ENCODE measurements at places on chromosomes 16 and 17.

DNA sequence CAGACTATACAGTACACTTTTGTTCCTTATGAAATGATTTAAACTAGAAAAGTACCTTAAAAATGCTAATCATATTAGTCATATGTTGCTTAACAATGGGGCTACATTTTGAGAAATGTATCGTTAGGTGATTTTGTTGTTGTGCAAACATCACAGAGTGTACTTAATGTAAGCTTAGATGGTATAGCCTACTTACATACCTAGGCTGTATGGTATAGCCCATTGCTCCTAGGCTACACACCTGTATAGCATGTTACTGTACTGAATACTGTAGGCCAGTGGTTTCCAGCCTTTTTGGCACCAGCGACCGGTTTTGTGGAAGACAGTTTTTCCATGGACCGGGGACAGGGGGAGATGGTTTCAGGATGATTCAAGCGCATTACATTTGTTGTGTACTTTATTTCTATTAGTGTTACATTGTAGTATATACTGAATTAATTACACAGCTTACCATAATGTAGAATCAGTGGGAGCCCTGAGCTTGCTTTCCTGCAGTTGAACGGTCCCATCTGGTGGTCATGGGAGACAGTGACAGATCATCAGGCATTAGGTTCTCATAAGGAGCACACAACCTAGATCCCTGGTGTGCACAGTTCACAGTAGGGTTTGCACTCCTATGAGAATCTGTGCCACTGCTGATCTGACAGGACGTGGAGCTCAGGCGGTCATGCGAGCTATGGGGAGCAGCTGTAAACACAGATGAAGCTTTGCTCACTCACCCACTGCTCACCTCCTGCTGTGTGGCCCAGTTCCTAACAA, 35.0 kb upstream of the MRC2 start:
- no peak for DNase-seq

DNA sequence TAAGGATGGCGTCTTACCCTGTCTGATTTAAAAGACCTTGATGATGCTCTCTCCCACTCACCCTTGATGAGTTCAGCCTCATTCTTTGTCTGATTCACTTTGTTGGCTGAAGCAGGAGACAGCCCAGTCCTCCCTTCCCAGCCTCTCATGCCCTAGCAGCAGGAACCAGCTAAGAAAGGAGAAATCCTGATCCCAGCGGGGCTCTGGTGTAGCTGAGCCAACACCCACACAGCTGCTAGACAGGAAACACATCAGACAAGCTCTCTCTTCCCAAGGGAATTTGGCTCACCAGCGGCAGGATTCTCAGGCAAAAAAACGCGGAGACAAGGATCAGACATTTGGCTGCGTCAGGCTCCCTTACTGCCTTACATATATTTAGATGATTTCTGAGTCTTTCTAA, 211.5 kb downstream of the CDH11 start:
- no peak for DNase-seq

GRCh38 chr17:77831474-77832179, 126.9 kb upstream of the TNRC6C start:
- no peak for DNase-seq

- peak; percentile 29 for DNase-seq
Observed at GRCh38 chr17:40219594-40220338, 662 bp downstream of the WIPF2 start.

DNA sequence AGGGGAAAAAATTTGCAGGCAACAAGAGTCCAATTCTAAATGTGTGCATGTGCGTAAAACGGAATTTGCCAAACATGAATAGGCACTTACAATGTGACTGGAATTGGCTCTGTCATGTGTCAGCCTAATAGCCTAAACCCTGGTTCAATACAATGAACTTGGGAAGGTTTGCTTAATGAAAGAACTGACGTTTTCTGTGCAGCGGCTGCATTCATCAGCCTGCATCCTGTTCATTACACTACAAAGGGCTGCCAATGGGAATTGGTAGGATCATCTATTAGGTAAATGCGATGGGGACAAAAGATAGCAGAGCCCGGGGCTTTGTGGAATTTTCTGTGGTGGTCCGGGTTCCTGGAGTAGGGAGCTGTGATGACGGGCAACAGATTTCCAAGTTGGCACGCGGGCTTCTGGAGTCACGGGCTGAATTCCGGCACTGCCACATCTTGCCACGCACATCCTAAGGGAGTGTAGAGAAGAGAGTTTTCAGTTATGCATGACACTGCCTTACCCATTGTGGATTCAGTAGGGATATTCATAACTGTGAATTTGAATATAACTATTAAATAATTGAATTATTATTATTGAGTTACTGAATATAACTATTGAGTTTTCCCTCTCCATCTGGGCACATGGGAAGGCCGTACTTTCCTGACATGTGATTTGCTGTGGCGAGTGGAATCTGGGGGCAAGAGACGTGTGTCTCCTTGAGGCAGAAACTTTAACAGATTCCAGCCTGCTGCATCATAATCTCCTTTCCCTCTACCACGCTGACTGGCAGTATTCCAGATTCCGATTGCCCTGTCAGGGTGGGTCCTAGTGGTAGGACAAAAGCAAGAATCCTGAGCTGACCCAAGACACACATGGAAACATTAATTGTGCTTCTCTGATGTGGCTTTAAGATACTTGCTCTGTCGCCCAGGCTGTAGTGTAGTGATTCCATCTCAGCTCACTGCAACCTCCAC, 565.6 kb downstream of the WWOX start:
- no peak for DNase-seq

GRCh38 chr17:36533935-36534839, 481 bp downstream of the MYO19 start:
- peak; percentile 64 for DNase-seq

DNA sequence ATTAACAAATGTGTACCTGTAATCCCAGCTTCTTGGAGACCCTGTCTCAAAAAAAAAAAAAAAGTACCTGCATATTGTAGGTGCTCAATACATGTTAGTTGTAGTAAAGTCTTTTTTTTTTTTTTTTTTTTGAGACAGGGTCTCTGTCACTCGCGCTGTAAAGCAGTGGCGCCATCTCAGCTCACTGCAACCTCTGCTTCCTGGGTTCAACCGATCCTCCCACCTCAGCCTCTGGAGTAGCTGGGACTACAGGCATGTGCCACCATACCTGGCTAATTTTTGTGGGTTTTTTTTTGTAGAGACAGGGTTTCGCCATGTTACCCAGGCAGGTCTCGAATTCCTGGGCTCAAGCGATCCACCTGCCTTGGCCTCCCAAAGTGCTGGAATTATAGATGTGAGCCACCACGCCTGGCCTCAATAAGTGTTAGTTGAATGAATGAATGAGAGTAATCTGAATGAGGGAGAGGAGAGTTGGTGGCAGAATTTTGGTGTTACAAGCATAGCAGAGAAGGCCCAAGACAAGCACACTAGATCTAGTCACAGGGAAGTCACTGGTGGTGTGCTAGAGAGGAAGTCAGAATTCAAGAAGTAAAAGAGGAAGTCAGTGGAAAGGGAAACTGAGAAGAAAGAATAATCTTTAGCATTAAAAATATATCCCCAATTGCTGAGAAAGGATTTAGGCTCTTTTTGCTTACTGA, 9.4 kb upstream of the MYL4 start:
- DNase-seq: no peak

GRCh38 chr17:63455417-63455816, 9.3 kb upstream of the CYB561 start:
- no peak for DNase-seq

- DNase-seq: no peak
Observed at GRCh38 chr16:12341966-12342365, 365.4 kb downstream of the SNX29 start.

DNA sequence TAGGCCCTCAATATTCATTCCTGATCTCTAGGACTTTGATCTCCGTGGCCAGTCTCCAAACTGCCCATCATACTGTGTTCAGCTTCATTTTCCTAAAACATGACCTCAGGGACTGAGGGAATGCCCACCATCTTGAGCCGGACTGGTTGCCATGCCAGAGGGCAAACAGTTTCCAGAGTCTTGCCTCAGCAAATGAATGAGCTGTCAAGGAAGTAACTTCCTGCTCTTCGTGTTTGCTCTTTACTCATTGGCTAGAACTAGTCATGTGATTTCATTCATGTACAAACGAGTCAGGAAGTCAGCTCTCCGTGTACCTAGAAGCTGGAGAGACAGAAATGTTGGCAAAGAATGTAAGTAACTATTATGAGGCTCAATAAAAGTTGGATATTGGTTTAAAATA, 50.2 kb downstream of the ANKFN1 start:
- DNase-seq: no peak

- no peak for DNase-seq
Observed at GRCh38 chr17:41065829-41066624, at the start of gene KRTAP2-4. KRTAP2-4 (minus strand) TSS chr17:41065879; CDS start chr17:41065845, 34 bp downstream.

- no peak for DNase-seq
Observed at GRCh38 chr17:79890706-79891105, 51.5 kb upstream of the CBX4 start.

GRCh38 chr17:75542229-75542628, 16.7 kb downstream of the LLGL2 start:
- no peak for DNase-seq

DNA sequence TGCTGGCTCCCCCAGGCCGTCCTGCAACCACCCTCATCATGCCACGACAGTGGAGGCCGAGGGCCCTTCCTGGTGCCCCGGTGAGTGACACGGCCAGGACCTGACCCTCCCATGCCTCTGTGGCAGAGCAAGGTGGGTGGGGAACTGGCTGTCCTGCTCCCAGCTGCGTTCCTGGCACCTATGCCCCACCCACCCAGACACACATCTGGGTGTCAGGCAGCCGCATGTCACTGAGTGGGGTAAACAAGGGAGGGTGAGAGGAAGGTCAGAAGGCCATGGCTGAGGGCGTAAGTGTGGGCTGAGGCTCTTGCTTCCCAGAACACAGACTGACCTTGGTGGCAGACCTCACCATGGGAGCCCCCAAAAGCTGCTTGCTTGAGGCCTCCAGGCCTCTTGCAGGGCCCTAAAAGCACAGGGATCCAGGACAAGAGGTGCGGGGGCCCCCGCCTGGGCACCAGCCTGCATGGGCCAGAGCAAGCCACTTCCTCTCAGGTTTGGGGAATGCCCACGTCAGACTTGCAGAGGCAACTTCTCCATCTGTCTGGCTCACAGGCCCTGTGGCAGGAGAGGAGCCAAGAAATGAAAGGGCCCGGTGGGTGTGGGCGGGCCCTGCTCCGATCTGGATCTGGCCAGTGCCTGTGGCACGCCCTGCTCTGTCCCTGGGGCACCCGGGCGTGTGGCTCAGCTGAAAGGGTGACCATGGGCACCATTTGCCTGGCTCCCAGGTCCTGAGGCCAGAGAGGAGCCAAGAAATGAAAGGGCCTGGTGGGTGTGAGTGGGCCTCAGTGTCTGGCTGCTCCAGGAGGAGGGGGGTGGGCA, 3.9 kb upstream of the CCDC57 start:
- DNase-seq: peak; percentile 53

- DNase-seq: no peak
Observed at GRCh38 chr16:80176114-80176513, 364.7 kb upstream of the DYNLRB2 start.

- peak; percentile 67 for DNase-seq
Observed at GRCh38 chr16:89422905-89423630, 67.3 kb downstream of the ANKRD11 start.

- DNase-seq: no peak
Observed at GRCh38 chr16:82340531-82340930, 170.5 kb upstream of the MPHOSPH6 start.

- DNase-seq: no peak
Observed at GRCh38 chr16:81473558-81473957, 28.9 kb downstream of the CMIP start.

DNA sequence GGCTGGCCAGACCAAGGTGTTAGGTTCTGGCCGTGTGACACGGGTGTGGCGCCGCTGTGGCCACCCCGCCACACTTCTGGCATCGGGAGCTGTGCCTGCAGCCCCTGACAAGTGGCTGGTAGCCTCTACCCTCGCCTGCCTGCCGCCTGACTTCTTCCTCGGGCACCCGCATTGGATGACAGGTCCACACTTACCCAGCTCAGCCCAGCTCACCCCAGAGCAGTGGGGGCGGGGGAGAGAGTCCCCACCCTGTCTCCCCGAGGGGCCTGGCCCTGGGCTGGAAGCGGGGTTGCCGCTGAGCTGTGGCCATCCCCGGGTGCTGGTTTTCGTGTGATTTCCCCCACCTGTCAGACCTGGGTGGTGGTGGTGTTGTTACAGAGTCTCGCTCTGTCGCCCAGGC, 53.9 kb upstream of the ACSF3 start:
- DNase-seq: no peak

DNA sequence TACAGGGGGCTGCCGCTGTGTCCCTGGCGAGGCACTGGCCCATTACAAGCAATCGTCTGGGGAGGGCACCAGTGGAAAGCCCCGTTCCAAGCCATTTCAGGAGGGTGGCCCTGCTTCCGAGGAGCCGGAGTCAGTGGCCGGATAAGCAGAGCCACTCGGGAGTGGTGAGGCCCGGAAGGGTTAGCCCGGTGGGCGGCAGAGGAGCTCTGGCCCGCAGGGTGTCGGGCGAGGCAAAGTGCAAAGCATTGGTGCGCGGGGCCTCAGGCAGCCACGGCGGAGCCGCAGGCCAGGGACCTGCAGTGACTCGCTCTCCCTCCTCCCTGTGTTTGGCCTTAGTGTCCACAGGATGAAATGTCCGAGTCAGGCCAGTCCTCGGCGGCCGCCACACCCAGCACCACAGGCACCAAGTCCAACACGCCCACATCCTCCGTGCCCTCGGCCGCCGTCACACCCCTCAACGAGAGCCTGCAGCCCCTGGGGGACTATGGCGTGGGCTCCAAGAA, 24.6 kb downstream of the NME3 start:
- no peak for DNase-seq

GRCh38 chr16:35452471-35452870, 1993.1 kb downstream of the TP53TG3F start:
- no peak for DNase-seq

GRCh38 chr16:476039-476438, 50.6 kb downstream of the RAB11FIP3 start:
- DNase-seq: no peak

- DNase-seq: no peak
Observed at GRCh38 chr16:50318796-50319578, 49.8 kb downstream of the BRD7 start.

DNA sequence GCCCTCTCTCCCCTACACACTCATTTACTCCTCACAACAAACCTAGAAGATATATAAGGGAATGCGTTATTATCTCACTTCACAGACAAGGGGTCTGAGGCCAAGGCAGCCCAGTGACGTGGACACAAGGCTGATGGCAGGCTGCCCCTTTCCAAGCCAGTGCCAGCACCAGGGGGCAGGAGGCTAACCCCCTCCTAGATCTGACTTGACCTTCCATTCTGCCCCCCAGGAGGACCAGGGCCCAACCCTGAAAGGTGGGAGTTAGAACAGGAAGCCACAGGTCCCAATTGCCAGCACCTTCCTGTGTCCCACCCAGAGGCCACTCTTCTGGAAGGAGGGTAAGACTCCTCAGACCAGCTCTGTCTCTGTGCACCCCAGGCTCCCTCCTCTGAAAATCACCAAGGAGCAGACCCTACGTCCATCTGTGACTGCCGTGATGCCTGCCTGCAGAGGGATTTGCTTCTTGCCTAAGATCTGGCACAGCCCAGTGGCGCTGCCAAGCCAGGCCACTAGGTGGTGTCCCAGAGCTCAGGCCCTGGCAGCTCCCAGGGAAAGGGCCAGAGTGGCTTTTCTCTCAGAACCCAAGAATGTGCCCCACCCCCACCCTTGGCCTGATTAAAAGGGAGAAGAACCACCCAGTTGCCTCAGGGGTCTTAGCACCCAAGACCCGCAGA, 42.4 kb upstream of the MRPS23 start:
- peak; percentile 84 for DNase-seq
